ENCODE measurements at places on chromosomes 3 and 15.

DNA sequence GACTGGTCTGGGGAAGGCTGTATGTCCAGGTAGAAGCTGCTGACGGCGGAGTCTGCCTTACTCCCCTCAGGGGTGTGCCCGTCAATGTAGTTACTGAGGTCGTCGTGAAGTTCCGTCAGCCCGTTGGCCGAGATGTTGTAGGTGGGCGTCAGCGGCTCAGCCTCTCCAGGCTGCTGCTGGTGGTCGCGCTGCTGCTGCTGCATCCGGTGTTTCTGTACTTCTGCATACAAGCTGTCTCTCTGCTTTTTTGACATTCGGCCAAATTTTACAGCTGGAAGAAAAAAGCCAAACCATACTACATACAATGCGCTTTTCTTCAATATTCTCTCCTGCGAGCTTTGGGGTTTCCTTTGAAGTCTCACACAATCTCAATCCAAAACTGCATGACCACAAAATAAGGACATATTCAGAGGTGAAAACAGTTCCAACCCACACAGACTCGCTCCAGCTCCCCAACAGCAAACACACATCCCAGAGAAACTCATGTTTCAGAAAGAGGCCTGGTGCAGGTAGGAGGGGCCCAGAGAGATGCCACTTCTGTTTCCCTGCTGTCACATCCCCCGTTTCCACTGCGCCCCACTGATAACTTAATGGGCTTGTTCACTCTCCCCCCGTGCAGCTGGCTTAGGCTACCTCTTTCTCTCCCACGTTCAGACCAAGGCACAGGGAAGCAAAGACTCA, 32.5 kb upstream of the ICE2 start:
- DNase-seq: no peak

DNA sequence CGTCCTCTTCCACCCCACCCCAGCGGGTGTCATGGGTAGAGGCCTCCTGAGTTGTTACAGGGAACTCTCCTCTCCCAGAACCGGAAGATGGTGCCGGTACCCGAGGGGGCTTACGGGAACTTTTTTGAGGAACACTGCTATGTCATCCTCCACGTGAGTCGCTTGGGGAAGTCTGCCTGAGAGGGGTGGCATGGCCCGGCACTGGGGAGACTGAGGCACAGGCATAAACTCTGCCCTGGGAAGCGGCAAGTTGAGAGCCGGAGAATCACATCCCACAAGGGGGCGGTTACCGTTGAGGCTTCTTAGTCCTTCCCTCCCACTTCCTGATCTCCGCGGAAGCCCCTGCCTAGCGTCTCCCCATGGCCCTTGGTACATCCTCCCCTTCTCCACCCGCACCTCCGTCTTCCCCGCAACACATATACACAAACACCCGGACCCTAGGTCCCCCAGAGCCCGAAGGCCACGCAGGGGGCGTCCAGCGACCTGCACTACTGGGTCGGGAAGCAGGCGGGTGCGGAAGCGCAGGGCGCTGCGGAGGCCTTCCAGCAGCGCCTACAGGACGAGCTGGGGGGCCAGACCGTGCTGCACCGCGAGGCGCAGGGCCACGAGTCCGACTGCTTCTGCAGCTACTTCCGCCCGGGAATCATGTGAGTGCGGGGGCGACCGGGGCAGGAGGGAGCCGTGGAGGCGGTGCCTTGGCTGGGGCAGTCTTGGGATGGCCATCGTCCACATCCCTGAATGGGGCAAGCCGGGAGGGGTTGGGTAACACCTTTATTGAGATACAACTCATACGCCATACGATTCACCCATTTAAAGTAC, 3.4 kb downstream of the VILL start:
- peak; percentile 27 for DNase-seq

DNA sequence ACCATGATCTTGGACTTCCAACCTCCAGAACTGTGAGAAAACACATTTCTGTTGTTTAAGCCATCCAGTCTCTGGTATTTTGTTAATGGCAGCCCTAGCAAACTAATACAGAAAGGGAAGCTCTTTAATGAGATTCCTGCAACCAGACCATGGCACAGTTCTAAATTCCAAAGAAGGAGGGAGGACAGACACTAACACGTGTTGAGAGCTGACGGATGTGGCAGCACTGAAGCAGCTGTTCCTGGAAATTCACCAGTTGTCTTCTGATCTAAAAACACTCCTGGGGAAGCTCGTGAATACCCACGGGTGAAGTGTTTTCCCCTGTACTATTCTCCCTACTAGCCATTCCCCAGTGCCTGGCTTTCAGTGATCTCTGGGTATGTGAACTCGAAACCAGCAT, 56.7 kb downstream of the RPL22L1 start:
- no peak for DNase-seq

DNA sequence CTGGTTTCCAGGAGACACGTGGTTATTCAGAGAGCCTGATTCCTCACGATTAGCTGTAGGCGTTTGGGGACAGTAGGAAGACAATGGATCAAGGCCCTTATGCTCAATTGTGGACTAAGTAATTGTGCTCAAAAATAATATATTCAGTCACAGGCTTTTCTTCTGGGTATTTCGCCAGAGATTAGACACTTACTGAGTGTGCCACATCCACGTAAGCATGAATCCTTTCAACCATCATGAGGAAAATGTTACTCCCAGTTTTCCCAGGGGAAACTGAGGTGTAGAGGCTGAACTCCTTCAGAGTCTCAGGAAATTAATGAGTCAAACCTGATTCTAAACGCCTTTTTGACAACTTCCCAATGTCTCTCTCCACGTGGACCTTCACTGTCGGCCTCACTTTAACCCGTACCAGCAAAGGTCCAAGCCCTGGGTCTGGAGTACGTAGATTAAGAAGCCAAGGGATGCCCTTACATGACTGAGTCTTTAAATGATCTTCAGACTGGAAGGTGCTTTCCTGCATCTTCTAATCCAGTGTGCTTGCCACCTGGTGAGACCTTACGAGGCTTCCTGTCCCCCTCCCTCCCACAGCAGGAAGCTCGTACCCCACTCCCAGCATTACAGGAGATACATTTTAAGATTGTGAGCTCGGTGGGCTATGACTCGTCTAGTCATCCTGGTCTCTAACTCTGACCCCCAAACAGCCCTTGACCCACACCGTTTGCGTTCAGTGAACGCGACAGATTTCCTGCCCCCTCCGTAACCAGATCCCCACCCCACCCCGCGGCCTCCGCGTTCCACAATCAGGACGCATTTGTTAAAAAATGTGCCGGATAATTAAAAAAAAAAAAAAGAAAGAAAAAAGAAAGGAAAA, 1.7 kb downstream of the PKM start:
- no peak for DNase-seq

- no peak for DNase-seq
These were observed 28.1 kb upstream of the SELENOK start for GRCh38 chr3:53919741-53920140.

DNA sequence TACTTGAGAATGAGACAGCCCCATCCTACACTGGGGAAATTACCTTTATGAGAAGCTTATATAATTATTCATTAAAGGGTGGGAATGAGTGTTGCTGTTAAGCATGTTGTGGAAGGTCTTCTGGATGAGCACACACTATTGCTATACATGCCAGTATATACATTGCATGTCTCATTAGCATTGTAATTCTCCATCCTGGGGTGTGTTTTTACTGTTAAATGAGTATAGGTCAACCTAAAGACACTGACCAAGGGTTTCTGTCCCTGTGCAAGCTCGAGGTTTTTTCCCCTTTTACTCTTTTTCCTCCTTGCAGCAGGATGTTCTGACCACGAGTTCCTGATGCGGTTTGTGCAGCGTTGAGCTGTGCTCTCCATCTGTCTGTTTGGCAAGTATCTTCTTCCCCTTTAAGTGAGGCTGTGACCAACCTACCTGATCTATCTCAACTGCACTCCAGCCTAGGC, 7.2 kb upstream of the IVD start:
- no peak for DNase-seq

- DNase-seq: no peak
These were observed 1002.9 kb downstream of the AGBL1 start for GRCh38 chr15:87082581-87082980.

DNA sequence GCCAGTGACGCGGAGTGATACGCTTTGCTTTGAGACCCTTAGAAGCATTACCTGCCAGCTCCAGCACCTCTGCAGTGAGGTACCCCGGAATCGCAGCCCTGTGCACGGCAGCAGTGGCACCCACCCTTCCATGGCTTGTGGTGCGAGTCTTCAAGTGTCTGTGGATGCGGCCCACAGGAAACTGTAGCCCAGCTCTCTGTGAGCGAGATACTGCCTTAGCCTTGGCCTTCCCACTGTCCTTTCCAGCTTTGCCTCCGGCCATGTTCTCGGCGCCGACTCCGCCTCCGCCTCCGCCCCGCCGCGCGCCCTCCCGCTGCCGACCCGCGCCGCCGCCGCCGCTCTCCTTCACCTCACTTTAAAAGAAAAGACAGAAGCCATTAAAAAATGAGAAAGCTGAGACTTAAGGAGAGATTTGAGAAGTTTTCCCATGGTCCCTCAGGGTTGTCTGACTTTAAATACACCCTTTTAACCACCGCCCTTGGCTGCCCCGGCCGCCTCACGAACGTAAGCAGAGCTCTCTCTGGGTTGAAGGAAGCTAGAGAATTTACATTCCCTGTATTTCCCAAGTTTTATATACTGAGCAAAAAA, 78.5 kb upstream of the FAM174B start:
- peak; percentile 10 for DNase-seq

GRCh38 chr15:63046917-63047760, 4.6 kb downstream of the TPM1 start:
- no peak for DNase-seq

GRCh38 chr3:50567386-50568167, at the start of gene C3orf18:
TSS of gene C3orf18 (minus strand) at chr3:50567747. CDS start at chr3:50565699, 2,048 bp downstream.
- peak; percentile 92 for DNase-seq

- DNase-seq: no peak
These were observed 889.8 kb downstream of the ROBO1 start for GRCh38 chr3:78878011-78878410.
